ENCODE measurements at places on chromosomes 11 and 22. TPM values are rescaled to one million over a fixed set of nuclear protein-coding genes. Genes with fewer than 3 reads are reported as not detected.

ABCG4 gene
- total RNA-seq: under 0.01 TPM

NAA40 gene
- 16.4 TPM for total RNA-seq

OR52A1 gene
- not detected for total RNA-seq

OR52I1 gene
- not detected for total RNA-seq

SLC22A8 gene
- total RNA-seq: not detected

GRCh38 chr11:78295991-78296930 lies 107.5 kb downstream of the USP35 start:
- DNase-seq: peak; percentile 78

DNA sequence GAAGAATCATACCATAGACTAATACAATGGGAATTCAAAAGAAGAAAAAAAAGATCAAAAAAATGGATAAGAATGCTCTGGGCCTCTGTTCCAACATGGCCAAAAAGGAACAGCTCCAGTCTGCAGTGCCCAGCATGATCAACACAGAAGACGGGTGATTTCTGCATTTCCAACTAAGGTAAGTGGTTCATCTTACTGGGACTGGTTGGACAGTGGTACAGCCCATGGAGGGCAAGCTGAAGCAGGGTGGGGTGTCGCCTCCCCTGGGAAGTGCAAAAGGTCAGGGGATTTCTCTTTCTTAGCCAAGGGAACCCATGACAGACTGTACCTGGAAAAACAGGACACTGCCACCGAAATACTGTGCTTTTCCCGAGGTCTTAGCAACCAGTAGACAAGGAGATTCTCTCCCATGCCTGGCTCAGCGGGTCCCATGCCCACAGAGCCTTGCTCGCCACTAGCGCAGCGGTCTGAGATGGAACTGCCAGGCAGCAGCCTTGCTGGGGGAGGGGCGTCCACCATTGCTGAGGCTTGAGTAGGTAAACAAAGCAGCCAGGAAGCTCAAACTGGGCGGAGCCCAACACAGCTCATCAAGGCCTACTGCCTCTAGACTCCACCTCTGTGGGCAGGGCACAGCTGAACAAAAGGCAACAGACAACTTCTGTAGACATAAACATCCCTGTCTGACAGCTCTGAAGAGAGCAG lies 428.4 kb downstream of the MN1 start:
- no peak for DNase-seq

GRCh38 chr22:31917227-31917921 lies 27.0 kb upstream of the YWHAH start:
- DNase-seq: no peak

DNA sequence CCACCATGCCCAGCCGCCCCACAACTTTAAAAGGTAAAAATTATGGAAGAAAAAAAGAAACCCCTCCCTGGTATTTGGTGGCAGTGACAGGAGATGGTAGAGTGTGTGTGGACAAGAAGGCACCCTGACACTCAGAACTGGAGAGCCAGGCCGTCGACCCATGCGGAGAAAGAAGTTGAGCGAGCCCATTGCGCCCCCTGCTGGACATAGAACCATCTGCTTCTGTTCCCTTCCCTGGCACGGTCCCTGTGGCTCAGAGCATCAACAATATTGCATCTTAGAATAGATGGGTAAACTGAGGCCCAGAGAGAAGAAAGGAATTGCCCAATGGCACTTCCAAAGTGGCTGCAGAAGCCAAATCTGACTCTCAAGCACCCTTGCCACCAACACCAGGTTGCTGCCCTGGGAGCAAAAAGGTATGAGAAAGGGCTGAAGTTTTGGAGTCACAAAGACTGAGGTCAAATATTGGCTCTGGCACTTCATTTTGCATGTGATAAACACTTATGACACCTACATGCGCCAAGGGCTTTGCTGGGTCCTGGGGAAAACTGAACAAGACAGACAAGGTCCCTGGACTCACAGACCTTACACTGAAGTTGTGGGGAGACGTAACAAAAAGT lies 8.6 kb downstream of the MRPL11 start:
- peak; percentile 78 for DNase-seq

DNA sequence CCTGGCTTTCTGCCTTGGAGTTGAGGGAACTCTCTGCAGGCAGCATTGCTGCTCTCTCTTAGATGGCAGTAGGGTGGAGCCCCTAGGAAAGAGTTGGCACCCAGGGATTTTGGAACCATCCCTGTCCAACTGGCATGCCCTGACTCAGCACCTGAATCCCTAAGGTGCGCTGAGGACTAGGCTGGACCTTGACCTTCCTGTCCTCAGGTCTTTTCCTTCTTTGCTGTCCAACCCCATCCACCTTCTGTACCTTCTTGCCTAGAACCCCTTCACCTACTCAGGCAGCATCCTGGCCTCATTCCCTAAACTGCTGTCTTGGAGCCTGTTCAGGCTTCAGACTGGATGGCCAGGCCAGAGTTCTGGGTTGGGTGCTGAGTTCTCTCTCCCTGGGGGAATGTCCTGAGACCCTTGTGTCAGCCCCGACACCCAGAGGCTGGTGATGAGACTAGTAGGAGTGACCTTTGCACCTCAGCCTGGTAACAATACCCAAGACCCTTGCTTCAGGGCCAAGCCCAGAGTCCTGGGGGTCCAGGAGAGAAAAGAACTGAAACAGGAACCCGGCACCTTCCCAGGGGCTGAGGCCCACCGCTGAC lies 2.5 kb upstream of the POLD4 start:
- no peak for DNase-seq

All from fibroblast of villous mesenchyme (primary cell).